Right ventricle myocardium inferior (tissue), 1 donor: ENCODE measurements at places on chromosomes 6 and 20. TPM values are rescaled to one million over a fixed set of nuclear protein-coding genes. Genes with fewer than 3 reads are reported as not detected.

Gene TRIM40
- not detected for total RNA-seq

Gene RPS6KA2
- total RNA-seq, result 55.5 TPM

Gene ZNF512B
- 12.2 TPM for total RNA-seq

Gene CNR1
- 0.16 TPM for total RNA-seq

Gene DYNLT1
- 145 TPM for total RNA-seq

Gene ANKRD66
- not detected for total RNA-seq

Gene BANF2
- total RNA-seq, result not detected

Gene GGTLC1
- total RNA-seq, result not detected

Gene BEND6
- 0.30 TPM for total RNA-seq

Gene SLX4IP
- total RNA-seq, result 2.8 TPM

Gene SOX18
- total RNA-seq, result 38.4 TPM

Gene LY6G6C
- not detected for total RNA-seq

Gene ALDH8A1
- not detected for total RNA-seq

Gene NKX2-2
- total RNA-seq, result not detected

Gene CGA
- 0.49 TPM for total RNA-seq

Gene SYCP2L
- total RNA-seq, result 0.92 TPM

Gene LAMP5
- total RNA-seq, result not detected

Gene CRISP2
- total RNA-seq, result not detected

Gene SYCP2
- total RNA-seq, result 1.4 TPM

Gene PRRC2A
- 82.7 TPM for total RNA-seq

Gene TGM2
- 581 TPM for total RNA-seq

Gene LAMA4
- 83.0 TPM for total RNA-seq

Gene CASS4
- total RNA-seq, result 0.41 TPM

Gene MEA1
- total RNA-seq, result 32.1 TPM

Gene TREM1
- 1.2 TPM for total RNA-seq

Gene RAMACL
- 0.43 TPM for total RNA-seq

Gene CLPSL1
- total RNA-seq, result not detected

Gene TMEM200A
- total RNA-seq, result not detected

Gene WTAP
- 45.9 TPM for total RNA-seq

Gene TSPO2
- total RNA-seq, result not detected

Gene TSHZ2
- 4.2 TPM for total RNA-seq

Gene TUBB2B
- total RNA-seq, result 0.97 TPM

Gene TCP11
- total RNA-seq, result not detected

Gene VWA7
- 12.1 TPM for total RNA-seq

Gene PNLDC1
- 0.32 TPM for total RNA-seq
